Cardiac fibroblast (primary cell): ENCODE measurements at places on chromosomes 4 and X.

- no peak for DNase-seq
These were observed 68.2 kb downstream of the MAGEA10 start for GRCh38 chrX:152070144-152070543.

GRCh38 chrX:68824565-68825125, 4.2 kb upstream of the EFNB1 start:
- DNase-seq: no peak

- DNase-seq: no peak
These were observed 46.2 kb downstream of the PCDH19 start for GRCh38 chrX:100363896-100364295.

DNA sequence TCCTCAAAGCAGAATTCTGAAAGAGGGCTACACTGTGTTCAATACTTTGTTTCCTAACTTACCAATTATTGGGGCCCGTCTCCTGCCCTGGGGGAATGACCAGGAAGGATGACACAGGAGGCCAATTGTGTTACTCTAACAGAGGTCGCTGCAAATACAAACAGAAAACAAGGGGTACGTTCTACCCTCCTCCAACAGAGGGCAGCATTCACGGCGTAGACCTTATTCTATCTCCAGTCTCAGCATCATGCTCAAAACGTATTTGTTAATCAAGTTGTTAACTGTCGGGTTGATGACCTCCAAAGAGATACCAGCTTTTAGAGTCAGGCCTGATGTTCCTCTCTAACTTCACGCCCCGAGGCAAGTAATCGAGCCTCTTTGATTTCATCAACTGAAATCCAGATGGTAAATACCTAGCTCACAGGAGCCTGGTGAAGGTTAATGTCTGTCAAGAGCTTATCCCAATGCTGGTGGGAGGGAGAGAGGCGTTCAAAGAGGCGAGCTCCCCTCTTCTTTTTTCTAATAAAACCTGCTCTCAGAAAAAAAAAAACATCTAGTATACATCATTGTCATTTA, 181.0 kb upstream of the KCNIP4 start:
- peak; percentile 56 for DNase-seq

DNA sequence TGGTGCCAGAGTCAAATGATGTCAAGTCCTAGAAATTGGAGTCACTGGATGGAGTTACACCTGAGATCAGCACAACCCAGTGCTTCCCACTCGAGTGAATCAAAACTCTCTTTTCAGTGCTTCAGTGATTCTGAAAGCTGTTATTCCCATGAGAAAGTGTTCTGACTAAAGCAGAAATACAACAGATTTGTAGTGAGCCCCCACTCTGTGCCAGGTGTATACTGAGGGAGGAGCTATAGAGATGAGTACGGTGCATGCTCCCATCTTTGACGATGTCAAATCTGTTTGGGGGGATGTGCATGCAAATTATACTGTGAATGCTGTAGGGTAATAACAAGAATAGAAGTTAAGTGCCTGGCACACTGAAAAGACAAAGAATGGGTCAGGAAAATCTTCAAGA, 330.2 kb downstream of the HS3ST1 start:
- no peak for DNase-seq
